ENCODE measurements at places on chromosomes 1 and 21.

GRCh38 chr1:69451196-69451595 lies 116.5 kb upstream of the LRRC7 start:
- DNase-seq, result no peak

- no peak for DNase-seq
These were observed 86.7 kb upstream of the USP24 start for GRCh38 chr1:55301912-55302311.

DNA sequence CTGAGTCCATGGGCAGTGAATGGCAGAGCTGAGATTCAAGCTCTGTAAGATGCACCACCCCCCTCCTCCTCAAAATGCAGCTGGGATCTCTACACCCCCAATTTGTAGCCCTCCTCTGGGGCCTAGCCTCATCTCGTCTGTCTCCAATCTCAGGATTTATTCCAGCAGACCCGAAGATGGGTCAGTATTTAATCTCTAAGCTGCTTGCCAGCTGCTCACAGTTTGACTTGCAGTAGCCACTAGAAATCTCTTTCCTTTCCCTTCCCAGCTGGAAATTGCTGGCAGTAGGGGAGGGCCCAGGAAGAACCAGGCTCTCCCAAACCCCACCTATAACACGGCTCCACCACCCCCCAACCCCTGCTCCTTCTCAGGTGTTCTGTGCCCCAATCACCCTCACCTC lies 1.5 kb downstream of the LACTBL1 start:
- DNase-seq, result no peak

- DNase-seq, result no peak
These were observed 23.5 kb upstream of the LBR start for GRCh38 chr1:225451340-225451739.

DNA sequence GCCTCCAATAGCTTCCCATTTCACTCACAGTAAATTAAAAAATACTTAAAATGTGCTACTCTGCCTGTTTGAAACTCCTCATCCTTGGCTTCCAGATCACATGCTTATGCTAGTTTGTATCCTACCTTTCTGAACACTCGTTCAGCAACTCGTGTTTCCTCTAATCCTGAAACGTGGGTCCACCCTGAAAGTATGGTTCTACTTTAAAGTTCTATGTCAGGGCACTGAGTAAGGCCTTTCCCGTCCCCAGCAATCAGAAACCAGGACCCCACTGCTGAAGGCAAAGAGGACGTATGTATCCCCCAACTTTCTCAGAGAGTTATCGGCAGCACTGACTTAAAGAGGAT lies 419 bp upstream of the TSEN15 start:
- no peak for DNase-seq

DNA sequence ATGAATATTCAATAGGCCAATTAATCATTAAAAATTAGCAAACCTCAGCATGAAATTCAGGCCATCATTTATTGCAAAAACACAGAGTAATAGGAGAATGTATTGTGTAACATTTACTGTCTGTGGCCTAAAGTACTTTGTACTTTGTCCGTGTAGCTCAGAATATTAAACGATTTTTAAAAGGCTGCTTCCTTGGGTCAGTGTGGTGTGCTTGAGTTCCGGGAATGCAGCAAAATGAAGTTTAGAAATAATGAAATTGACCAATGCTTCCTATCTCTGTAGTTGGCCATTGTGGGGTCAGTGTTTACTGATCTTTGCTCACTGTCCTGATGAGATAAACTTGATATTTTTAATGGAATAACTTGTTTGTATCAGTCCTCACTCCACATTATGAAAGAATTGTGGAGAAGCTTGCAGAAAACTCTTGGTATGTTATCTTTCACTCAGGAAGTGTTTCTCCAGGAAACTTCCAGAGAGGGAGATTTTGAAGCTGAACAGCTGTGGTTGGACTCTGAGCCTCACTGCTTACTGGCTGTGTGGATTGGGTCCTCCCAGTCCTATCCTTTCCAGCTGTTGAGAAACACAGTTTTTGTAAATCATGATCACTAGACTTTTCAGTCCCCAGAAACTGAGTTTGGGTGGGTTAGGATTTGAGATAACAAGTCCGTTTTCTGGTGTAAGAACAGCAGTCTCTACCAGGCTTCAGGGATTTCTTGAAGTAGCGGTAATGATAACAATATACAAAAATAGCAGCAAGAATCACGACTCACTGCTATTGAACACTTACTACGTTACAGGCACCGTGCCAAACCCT lies 19.2 kb upstream of the MTARC1 start:
- no peak for DNase-seq

DNA sequence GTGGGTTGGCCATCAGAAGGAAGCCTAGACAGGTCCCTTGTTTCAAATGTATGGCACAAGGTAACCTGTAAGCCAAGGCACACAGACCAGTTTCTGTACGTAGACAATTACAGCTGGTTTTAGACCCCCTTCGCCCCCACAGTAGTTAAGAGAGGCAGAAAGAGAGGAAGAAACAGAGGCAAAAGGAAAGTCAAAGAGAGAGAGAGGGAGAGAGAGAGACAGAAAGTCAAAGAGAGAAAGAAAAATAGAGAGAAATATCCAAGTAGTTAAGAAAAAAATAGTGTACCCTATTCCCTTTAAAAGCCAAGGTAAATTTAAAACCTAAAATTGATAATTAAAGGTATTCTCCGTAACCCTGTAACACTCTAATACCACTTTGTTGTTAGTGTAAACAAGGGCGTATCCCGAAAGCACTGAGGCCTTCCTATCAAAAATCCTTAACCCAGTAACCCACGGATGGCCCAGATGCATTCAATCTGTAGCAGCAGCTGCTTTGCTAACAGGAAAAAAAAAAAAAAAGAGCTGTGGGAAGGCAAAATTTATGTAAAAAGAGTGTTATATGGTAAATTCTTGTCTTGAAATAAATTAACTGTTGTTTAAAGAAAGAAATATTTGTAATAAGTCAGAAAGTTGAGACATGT lies 49.4 kb downstream of the ADCY10 start:
- no peak for DNase-seq

All from RPMI8226 (cell line).